ENCODE measurements at places on chromosomes 1 and 21.

DNA sequence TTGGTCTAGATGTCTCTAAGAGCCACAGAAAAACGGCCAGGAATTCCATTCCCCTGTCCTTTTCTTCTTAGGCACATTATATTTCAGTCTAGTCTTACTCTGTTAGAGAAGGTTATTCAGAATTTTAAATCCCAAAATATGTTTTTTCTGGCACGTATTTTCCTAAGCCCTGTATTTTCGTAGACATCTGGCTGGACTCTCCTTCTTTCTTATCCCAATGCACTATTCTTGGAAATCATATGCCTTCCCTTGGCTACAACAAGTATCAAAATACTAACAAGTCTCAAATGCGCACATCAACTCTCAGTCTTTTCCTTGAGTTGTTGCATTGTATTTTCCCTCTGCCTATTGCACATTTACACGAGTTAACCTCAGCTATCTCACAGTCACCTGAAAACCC, 96.2 kb downstream of the DPYD start:
- no peak for DNase-seq

DNA sequence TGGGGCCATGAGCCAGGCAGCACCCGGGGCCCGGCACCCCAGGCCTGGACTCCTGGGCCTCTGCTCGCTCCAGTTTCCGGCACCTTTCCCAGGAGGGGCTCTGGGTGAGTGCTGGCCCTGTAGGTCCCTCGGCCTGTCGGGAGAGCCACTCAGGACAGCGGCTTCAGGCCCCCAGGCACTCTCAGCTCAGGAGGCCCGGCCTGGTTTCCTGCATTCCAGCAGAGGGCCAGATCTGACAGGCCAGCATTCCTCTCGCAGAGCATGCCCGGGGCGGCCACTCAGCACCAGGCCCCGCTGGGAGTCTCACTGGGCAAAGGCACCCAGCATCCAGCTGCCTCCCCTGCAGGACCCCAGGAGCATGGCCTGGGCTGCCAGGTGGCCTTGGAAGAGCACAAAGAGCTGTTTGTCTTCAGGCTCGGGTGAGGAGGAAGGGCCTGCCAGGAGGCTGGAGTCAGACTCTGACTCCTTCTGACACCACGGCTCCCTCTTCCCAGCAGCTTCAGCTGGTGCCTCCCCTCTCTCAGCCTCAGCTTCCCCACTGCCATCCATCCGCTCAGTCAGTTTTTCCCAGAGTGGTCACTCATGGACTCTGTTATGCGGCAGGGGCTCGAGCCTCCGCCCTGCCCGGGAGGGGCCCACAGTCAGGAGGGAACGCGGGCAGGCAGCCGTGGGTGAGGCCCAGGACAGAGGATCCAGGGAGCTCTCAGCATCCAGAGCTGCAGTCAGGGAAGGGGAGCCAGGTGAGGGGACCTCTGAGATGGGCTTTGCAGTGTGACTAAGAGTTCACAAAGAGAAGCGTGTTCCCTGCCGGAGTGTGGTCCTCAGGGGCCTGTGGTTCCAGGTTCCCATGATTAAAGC, 51.7 kb downstream of the WNT9A start:
- no peak for DNase-seq

DNA sequence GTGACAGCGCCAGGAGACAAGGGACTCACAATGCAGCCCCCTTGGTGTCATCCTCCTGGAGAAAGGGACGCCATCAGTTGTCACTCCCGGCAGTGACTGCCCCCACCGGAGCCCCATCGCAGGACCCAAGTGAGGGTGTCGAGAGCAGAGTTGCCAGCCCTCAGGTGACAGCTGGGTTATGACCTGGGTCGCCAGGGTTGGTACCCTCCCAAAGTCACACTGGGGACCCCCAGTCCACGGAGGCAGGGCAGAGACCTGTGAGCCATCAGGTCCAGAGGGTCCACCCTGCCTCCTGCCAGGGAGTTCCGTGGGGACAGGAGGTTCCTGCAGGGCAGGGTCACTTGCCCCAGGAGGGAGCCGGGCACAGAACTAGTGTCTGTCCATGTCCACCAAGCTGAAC, 78.2 kb upstream of the IFFO2 start:
- no peak for DNase-seq

- no peak for DNase-seq
Observed at GRCh38 chr1:181061891-181062835, 26.3 kb upstream of the IER5 start.

DNA sequence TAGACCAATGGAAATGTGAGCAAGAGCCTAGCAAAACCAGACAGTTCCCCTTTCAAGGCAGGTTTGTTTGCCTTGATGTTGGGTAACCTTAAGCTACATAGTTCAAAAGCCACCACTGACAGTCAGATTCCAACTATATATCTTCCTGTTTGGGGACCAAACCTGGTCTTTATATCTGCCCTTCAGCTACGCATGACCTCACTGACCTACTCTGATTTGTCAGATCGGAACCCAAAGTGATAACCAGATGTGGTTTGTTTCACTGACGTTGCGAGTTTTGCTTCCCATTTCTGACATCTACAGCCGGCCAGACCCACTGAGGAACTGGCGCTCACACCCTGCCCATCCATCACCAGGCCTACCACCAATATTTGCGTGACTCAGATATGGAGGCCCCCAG, 361.1 kb upstream of the CHRM3 start:
- DNase-seq, result no peak

DNA sequence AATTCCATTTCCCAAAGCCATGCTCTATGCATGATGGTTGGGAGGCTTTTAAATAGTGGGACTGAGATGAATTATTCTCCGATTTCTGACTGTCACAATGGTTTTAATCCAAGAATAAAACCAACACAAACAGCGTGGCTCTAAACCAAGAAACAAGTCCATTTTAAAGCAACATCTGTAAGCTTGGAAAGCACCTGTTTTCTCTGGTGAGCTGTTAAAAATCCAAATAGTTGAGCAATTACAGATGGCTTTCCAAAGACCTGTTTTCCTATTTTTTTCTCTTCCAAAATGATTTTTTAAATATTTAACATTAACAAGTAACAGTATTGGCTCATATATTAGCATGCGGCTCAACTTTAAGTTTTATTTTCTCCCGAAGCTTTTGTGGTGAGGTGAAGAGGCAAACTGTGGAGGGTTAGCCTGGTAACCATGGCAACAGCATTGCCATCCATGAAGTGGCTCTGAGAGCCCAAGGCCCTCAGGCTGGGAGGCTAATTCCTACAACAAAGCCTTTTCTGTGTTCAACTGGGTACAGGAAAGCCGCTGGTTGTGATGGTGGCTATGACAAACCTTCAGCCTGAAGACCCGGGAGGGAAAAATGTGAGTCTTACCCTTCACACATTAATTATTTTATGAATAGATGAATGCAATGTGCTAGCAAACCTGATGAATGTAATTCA, 56.7 kb upstream of the B3GALT5 start:
- no peak for DNase-seq

DNA sequence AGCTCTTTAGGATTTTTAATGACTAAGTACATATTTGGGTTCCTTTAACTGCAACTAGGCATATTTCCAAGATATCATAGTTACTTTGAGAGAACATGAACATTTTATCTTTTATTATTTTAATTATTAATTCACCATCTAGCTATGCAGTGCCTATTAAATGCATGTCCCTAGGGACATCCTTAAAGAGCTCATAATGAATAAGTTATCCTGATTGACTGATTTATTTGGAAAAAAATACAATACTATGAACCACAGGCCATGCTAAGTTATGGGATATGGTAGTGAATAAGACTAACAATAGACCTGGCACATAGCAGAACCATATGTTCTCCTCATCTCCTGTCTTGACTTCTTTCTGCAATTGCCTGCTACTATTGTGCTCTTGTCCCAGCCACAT, 16.4 kb upstream of the C1orf105 start:
- no peak for DNase-seq

DNA sequence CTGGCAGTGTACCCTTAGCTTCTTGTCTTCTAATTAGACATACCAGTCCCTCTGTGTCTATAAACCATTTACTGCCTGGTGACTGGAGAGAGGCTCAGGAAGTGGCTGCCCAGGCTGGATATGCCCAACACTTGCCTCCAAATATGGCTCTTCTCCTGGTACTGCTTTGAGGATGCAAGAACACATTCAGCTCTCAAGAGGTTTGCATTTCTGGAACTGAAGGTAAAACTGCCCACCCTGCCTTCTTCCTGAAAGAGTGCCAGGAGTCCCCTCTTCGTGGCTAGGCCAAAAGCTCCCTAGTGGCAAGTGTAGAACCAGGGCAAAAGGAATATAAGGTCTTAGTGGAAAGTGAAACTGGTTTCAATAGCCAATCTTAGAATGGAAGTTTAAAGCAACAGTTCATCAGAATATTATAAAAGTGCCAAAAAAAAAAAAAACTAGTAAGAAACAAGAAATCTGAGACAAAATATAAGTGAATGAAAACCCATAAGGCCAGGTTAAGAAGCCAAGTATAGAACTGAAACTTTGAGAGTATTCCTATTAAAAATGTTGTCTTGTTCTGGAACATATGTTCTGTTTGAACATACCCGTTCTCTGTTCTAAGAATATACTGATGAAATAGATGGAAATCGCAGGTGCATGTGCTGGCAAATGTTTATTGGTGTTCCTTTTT, 77.2 kb upstream of the CTTNBP2NL start:
- no peak for DNase-seq

DNA sequence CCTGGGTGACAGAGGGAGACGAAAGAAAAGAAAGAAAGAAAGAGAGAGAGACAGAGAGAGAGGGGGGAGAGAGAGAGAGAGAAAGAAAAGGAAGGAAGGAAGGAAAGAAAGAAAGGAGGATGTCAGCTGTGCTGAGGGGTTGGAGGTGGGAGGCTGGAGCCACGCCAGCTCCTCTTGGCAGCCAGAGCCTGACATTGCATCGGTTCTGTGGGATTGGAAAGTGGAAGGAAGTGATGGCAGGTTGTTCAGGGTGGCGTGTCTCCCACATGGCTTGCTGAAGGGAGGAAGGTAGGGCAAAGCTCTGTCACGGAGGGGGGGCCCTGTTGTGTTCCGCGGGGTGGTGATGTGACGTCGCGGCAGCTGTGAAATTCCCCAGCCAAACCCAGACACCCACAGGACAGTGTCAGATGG, 30.7 kb downstream of the EIF2D start:
- no peak for DNase-seq

- DNase-seq, result no peak
Observed at GRCh38 chr1:53616927-53617326, 122.0 kb downstream of the GLIS1 start.

DNA sequence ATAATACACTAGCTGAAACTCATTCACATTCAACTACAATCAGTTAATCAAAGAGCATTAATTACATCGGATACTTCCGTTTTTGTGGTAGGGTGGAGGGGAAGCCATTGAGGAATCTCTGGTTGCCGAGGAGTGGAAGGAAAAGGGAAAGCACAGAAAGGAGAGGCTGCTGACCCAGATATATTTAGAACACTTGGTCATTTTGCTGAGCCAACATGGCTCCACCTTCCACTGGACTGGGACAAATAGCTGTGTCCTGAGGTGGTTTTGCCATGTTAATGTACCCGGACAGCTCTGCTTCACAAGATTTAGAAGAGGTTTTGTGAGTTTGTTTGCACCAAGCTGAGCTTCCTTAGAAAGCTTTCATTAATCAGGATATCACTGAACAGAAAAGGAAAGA, 26.2 kb downstream of the ASTN1 start:
- no peak for DNase-seq

- DNase-seq, result no peak
Observed at GRCh38 chr1:158563853-158564252, 6.5 kb downstream of the OR6P1 start.

DNA sequence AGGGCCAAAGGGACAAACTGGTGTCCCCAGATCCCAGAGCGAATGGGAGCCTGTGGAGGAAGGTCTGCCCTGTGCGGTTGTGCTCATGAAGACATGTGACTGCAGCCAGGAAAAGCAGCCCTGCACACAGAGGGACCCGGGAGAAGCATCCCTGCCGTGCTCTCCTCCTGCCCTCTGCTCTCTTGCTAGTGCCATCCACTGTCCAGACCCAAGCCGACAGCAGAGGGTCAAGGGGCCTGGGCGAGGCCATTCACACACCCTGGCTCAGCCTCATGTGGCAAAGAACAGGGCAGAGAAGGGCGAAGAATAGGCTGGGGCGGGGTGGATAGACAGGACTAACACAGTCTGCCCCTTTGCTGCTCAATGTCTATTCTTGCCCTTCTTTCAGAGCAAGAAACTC, 17.4 kb downstream of the DMRTB1 start:
- DNase-seq, result no peak

GRCh38 chr1:28456078-28456477, 49.8 kb upstream of the RCC1 start:
- no peak for DNase-seq

DNA sequence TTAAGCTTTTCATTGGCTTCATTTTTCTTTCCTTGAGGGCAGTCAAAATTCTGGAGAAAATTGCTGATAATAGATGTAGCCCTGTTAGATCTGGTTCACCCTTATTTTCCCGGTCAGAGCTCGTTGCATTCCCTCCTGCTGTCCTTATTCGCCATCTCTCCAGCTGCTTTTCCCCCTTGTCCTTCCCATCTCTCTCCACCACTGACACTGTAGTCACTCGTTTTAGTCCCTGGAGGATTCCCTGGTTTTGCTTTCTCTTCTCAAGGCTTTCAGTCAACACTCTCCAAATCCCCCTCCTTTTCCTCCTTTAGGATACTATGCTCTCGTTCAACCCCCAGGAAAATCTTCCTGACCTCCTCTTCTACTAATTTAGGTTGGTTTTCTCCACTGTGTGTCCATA, 83.1 kb downstream of the C21orf91 start:
- DNase-seq, result no peak

DNA sequence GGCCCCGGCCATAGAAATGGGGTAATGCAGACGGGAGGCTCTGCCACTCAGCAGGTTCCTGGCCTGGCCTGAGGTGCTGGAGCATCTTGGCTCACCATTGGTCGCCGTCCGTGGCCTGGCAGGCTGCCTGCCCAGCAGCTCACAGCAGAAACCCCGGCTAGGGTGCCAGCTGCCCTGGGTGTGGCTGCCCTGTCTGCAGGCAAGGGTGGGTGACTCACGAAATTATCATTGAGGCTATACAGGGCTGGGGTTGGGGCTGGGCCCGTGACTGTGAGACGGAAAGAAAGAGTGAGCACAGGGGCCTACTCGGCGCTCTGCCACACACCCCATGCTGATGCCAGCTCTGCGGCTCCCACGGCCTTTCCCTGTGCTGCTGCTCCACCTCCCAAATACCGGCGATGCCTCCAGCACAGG, 8.0 kb upstream of the PKP1 start:
- no peak for DNase-seq

- DNase-seq, result no peak
Observed at GRCh38 chr1:171998711-171999110, 157.4 kb downstream of the DNM3 start.

GRCh38 chr1:154774175-154774855, 95.8 kb downstream of the KCNN3 start:
- DNase-seq, result no peak

- DNase-seq, result no peak
Observed at GRCh38 chr1:170881268-170882265, 53.8 kb upstream of the MROH9 start.

- no peak for DNase-seq
Observed at GRCh38 chr1:171740356-171740863, 1.5 kb downstream of the VAMP4 start.

DNA sequence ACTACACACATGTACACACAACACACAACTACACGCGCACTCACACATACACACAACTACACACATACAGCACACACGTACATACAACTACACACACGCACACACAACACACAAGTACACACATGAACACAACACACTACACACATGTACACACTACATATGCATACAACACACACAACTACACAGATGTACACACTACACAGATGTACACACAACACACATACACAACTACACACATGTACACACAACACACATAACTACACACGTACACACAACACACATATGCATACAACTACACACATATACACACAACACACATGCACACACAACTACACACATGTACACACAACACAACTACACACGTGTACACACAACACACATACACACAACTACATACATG, 318.6 kb downstream of the CAMTA1 start:
- DNase-seq, result no peak

Data from stimulated activated CD8-positive, alpha-beta memory T cell treated with anti-CD3 and anti-CD28 coated beads, Interleukin-2, amount 100 ng/mL, for 48 hours (primary cell).